Common myeloid progenitor, CD34-positive (primary cell): ENCODE measurements at places on chromosomes 1 and 21.

- DNase-seq: no peak
These were observed 31.1 kb upstream of the SRP9 start for GRCh38 chr1:225746361-225747179.

- no peak for DNase-seq
These were observed 3.0 kb downstream of the F11R start for GRCh38 chr1:161017756-161018630.

GRCh38 chr1:55337801-55338447 is 122.8 kb upstream of the USP24 start:
- peak; percentile 39 for DNase-seq

GRCh38 chr1:15483971-15484370 is 8.1 kb downstream of the CELA2B start:
- no peak for DNase-seq

DNA sequence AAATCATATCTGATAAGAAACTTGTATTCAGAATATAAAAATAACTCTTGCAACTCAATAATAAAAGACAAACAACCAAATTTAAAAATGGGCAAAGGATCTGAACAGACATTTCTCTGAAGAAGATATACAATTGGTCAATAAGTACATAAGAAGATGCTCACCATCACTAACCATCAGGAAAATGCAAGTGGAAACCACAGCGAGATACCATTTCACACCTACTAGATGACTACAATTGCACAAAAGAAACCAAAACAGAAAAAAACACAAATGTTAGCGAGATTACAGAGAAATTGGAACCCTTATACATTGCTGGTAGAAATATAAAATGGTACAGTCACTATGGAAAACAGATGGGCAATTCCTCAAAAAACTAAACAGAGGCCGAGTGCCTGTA is 11.5 kb upstream of the ZNF683 start:
- no peak for DNase-seq
